CD4-positive, alpha-beta T cell treated with Interleukin-2 at 100 ng/mL for 4 hours (primary cell): ENCODE measurements at places on chromosomes 11 and 22.

DNA sequence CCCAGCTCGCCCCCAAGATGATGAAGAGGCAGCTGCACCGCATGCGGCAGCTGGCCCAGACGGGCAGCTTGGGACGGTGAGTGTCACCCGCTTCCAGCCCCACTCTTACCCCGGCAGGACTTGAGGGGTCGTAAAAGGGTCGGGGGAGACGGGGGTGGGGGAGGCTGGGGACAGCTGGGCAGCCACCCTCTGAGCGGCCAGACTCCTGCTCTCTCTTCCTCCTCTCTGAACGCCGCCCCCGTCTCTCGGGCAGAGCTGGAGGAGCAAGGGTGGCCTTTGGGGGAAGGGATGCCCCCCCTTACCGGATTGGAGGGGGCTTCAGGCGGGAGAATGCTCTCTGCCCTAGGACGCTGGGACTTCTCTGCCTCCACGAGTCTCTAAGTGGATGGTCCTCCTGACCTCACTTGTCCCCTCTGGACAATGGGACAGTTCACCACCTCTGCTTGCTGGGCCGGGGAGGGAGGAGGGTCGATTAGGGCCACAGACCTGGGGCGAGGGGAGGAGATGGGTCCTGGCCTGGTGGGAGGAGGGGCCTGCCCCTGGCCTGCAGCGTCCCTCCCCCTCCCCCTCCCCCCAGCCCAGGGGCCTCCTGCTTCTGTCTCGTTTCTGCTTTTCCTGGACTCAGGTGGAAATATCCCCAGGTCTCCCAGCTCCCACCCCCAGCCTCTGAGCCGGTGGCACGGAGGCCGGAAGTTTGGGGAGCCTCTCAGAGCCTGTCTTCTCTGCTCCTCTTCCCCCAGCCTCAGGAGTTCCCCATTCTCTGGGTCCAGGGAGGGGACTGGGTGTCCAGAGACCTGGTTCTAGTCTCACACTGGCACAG lies 512 bp downstream of the SH3BP1 start:
- DNase-seq: no peak

DNA sequence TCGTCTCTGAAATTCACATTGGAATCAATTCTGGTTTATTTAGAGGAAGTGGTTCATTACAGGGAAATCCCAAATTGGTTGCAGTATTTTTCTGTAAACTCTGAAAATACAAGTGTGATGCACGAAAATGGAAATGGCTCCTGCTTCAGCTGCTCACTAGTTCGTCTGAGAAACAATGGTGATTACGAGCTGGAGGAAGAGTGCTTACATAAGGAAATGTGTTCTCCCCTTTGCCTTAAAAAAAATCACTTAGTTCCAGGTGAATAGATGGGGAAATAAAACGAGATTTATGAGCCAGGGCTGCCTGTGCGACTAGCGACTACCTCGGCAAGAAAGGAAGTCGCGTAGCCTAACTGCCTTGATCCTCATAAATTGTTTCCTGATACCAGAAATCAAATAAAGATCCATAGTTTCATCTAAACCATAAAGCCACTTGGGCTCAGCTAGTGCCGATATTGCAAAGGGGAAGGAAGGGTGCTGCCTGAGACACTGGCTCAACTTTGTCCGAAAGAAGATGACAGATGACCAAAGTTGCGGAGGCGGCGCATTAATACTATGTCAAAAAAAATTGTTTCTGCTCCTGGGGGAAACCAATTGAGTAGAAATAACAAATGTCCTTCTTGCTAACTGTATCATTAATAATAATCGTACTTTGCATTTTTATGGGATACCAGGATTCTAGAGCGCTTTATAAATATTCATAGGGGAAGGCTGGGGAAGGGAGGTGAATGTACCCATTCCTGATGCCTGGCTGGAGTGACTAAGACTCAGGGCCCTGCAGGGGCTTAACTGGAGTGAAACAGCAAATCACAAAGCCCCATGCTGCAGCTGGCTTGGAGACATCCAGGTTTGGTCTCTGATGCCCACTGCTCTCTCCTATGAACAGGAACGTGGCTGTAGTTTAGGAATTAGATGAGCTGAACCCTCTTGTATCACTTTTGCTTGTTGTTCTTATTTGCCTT lies 185.7 kb downstream of the BLID start:
- no peak for DNase-seq

DNA sequence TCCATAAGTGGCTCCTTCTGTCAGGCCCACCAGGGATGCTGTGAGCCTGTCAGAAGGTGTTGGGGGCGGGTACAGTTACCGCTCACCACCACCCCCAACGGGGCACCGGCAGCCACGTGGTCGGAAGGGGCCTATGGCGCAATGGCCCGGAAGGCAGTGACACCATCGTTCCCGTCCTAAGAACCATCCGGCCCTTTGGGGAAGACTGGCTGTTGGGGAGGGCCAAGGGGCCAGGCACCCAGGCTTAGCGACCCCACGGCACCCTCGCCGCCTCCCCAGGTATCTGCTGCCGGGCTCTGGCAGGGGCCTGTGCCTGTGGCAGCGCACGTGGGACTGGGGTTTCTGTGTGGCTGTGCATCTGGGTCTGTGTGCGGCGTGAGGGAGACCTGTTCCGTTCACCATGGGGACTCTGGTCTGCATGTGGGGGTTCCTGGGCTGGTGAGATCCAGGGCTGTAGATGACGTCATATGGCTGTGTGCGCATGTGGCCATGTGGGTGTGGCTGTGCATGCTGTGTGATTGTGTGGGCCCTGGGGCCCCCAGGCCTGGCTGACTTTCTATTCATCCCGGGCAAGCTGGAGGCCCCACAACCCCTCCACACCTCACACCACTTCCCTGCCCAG lies 717 bp downstream of the OSM start:
- DNase-seq: peak; percentile 78

GRCh38 chr11:4072668-4073285 lies 21.8 kb upstream of the RRM1 start:
- peak; percentile 82 for DNase-seq

DNA sequence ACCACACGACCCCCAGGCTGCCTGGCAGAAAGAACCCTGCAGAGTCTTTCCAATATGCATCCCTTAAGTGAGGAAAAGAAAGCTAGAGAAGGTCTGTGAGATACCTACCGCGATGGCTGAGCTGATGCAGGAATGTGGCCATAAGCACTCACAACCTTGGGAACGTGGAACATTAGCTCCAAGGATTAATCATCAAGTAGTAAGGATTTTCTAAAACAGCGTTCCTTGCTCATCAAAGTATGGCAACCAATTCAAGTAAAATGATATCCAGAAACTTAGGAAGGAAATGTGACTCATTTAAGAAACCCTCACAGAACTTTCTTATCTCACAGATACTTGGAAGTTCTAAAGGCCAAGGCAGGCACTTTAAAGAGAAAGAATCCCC lies 12.8 kb downstream of the PACSIN2 start:
- no peak for DNase-seq

- no peak for DNase-seq
Measured at GRCh38 chr11:64746486-64746885, 2.5 kb upstream of the RASGRP2 start.
